ENCODE measurements at places on chromosomes 3 and 15. TPM values are rescaled to one million over a fixed set of nuclear protein-coding genes. Genes with fewer than 3 reads are reported as not detected.

- H3K27ac ChIP-seq = no peak overlapping the region
- peaks cover 20% of the 10 kb centered on the region for H3K36me3 ChIP-seq
- H3K27me3 ChIP-seq = no peaks in the 10 kb centered on the region
- no peak for DNase-seq
Observed at GRCh38 chr15:60469893-60470641, 8.9 kb downstream of the ICE2 start.

DNA sequence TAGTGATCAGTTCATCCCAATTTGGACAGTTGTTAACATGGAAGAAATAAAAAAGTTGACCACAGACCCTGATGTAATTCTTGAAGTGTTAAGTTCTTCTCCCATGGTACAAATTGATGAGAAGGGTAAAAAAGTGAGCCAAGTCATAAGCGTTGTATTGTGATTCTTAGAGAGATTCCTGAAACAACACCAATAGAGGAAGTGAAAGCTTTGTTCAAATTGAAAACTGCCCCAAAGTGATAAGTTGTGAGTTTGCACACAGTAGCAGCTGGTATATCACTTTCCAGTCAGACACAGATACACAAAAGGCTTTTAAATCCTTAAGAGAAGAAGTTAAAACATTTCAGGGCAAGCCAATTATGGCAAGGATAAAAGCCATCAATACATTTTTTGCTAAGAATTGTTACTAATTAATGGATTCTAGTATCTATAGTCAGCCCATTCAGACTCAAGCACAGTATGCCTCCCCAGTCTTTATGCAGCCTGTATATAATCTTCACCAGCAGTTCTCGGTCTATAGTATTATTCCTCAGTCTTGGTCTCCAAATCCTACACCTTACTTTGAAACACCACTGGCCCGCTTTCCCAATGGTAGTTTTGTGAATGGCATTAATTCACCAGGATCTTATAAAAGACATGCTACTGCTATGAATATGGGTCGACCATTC, 38.2 kb downstream of the CDIN1 start:
- H3K27ac ChIP-seq = no peak overlapping the region
- no peaks in the 10 kb centered on the region for H3K4me1 ChIP-seq
- H3K36me3 ChIP-seq = no peaks in the 10 kb centered on the region
- H3K27me3 ChIP-seq = no peaks in the 10 kb centered on the region
- no peak overlapping the region for H3K4me3 ChIP-seq

DNA sequence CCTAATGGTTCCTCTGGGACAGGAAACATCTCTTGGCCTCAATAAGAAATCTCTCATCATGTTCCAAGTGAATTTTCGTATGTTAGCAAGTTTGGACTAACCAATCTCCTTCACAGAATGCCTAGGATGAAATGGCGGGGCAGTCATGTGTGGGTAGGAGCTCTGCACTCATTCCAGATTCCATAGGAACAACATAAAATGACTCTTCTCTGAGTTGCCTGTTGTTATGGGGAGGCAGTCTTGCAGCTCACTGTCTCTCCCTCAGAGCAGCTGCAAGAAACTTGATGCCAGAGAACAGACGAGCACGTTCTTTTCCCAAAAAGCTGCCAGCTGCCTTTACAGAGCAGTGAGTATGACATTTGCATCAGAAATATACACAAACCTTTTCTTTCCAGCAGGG, 34.1 kb downstream of the SPATA12 start:
- peaks cover 30% of the 10 kb centered on the region for H3K36me3 ChIP-seq
- no peaks in the 10 kb centered on the region for H3K27me3 ChIP-seq
- DNase-seq = no peak
- no peak overlapping the region for H3K4me3 ChIP-seq
- H3K27ac ChIP-seq = peak overlapping the region; percentile 50
- 0 out of 2 replicates have a peak, but pooled peaks cover 4% of the 10 kb centered on the region for H3K4me1 ChIP-seq

DNA sequence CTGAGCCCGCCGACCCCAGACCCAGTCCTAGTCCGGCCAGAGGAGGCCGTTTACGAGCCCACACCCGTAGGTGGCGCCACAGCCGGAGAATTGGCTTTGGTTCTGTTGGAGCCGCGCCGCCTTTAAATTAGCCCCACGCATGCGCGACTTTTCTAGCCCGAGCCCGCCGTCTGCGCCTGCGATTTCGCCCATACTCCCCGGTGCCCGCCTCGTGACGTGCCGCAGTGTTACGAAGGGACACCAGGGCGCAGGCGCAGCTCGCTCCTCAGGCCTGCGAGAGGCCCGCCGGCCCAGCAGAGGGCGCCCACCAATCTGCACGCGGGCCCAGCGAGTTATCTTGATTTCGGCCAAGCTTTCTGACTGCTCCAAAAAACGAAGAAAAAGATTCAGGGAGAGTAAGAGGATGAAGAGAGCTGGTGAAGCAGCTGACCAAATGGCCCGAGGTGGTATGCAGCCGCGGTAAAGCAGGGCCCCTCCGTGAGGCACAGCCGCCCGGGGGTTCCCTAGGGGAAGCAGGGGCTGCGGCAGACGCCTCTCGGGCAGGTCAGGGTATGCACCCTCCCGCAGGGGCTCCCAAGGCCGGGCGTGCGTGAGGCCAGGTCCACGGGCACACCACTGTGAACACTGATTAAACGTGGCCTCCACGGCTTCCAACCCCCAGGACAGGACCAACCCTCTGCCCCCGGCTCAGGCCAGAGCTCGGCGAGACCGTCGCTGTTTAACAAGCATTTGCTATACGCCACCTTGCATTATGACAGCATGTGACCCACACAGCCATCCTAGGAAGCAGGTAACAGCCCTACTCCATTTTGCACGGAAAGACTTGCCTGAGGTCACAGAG, 32.8 kb downstream of the RPN1 start:
- DNase-seq = peak; percentile 99
- peak overlapping the region; percentile 95 for H3K27ac ChIP-seq
- H3K27me3 ChIP-seq = no peaks in the 10 kb centered on the region

- no peaks in the 10 kb centered on the region for H3K27me3 ChIP-seq
- H3K36me3 ChIP-seq = no peaks in the 10 kb centered on the region
- no peak for DNase-seq
- H3K4me3 ChIP-seq = no peak overlapping the region
- no peak overlapping the region for H3K27ac ChIP-seq
- H3K4me1 ChIP-seq = no peaks in the 10 kb centered on the region
Observed at GRCh38 chr3:164377466-164377865, 700.8 kb downstream of the SI start.

GRCh38 chr3:191237047-191237882, 38.2 kb downstream of the OSTN start:
- H3K36me3 ChIP-seq = no peaks in the 10 kb centered on the region
- no peak overlapping the region for H3K4me3 ChIP-seq
- no peak for DNase-seq

Gene IL17RE
- total RNA-seq = 4.3 TPM

Gene ZNF501
- 6.6 TPM for total RNA-seq
